ENCODE measurements at places on chromosomes 16 and 17. TPM values are rescaled to one million over a fixed set of nuclear protein-coding genes. Genes with fewer than 3 reads are reported as not detected.

DNA sequence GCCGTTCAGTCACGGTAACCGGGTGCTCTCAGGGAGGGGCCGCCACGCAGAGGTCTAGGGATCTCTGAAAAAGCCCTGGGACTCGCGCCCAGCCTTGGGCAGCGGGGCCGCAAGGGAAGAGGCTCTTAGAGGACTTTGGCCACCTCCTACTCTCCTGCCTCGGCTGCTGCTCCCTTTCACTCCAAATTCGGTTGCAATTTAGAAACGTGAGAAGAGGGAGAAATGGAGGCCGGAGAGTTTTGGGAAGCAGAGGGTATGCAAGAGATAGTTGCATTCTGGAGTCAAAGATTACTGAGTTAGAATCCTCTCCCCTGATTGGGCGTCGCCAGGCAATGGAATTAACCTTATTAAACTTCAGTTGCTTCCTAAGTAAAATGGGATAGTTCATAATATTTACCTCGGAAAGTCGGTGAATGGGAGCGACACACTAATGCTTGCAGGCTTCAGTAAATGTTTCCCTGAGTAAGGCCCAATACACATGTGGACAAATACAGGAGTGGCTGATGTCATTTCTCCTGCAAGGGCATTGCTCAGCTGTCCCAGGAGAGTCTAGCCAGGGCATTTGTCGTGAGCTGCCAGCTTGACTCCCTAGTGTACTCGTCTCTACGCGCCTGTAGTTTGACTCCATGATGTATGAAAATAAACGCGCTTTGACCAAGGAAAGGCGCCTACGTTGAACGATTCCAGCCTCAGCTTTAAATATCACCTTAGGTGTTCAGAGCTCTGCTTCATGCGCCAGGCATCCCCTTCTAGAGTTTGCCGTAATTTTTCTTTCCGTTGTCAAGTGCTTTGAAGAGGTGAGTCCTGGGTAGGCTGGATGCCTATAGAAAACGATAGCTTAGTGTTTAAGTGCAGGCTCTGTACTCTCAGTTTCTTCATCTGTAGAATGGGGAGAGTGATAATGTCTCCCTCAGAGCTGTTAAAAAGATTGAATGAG lies 667 bp downstream of the OGFOD1 start:
- no peak for DNase-seq

ZP2 gene
- not detected for total RNA-seq

FBXO39 gene
- total RNA-seq: not detected

GRCh38 chr16:54034684-54035083 lies 251.9 kb downstream of the IRX3 start:
- no peak for DNase-seq

TRPV2 gene
- 1.3 TPM for total RNA-seq

- no peak for DNase-seq
Measured at GRCh38 chr17:45228763-45229539, 7.3 kb downstream of the FMNL1 start.

KRT33B gene
- not detected for total RNA-seq

SLC39A11 gene
- total RNA-seq: 50.2 TPM
